ENCODE measurements at places on chromosomes 6 and 20. TPM values are rescaled to one million over a fixed set of nuclear protein-coding genes. Genes with fewer than 3 reads are reported as not detected.

DNA sequence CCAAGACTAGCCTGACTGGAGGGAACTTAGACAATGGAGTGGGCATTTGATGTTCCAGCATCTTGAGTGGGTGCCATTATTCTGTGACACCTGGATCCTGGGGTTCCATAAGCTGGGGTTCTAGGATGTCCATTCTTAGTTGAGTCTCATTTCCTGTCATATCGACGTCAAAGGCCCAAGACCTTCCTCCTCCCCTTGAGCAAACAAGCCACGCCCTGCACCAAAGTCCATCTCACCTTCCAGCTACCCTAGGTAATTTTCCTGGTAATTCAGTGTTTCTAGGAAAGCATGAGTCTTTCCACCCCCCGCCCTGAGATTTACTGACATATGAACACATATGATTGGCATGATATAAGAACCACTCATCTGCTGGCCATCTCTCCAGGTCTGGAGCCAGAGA is at the start of gene TRIM40:
Gene TRIM40, plus strand, starts transcription at position 384 of the 400 bp plus-strand sequence. CDS start 897 bp downstream, outside the sequence.
- DNase-seq, result no peak

DNA sequence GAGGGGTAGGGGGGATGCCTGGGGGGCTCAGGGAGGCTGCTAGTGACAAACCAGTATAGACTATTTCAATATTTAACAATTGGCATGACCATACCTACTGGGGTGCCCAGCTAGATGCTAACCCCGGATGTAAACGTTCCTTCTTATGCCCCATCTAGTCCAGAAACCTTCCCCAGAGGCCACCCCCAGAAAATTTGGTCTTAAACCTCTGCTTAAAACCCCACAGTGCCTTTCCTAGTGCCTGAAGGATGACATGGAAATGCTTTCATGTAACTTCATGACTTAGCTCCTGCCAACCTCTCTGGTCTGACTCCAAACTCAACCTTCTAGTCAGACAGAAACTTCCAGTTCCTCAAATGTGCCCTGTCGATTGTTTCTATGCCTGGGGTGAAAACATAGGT is 52.0 kb downstream of the JPH2 start:
- no peak for DNase-seq

DNA sequence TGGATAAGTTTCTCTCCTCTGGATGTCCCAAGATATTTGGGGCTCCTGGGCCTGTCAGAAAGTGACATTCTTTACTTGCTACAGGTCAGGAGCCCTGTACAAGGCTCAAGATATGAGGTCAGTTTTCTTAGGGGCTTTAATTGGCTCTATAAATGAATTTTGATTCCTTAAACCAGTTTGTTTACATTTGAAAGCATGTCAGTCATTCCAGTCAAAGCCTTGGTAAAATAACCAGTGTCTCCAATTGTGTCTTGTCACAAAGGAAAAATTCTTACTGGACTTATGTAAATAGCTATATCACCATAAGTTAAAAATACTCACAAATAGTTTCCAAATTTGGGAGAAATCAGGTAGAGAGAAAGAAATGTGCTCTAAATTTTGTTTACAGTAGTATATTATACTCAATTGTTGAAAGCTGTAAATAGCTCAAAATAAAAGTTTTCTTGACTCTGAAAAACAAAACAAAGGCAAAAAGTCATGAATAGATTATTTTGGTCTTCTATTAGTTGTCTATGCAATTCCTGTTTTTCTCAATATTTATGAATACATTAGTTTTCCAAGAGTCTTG is 22.9 kb downstream of the RNF182 start:
- no peak for DNase-seq

DNA sequence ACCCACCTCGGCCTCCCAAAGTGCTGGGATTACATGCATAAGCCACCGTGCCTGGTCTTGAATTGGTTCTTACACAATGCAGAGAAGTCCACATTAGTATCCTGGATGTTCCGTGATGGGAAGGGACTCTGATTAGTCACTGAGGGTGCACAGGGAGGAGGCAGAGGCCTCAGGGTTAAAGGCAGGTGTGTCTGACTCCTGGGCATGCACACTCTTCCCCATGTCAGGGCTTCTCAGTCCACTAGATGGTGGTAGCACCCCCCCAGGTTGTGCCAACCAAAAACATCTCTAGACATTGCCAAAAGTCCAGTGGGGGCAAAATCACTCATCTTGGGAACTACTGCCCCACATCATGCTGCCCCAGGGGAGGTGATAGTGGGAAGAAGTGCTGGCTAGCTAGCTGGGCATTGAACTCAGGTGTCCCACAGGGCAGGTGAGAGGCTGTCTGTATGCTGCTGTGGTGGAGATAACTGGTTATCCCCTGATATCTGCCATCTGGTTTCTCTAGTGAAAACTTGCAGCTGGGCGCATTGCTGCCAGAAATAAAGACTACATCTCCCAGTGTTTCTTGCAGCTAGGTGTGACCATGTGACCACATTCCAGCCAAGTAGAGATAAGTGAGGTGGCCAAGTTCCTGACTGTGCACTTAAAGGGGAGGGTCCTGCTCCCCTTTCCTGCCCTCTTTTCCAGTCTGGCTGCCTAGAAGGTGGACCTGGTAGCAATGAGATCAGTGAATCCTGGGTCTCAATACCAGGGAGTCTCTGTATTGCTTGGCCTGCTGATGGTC is 8.4 kb upstream of the NSFL1C start:
- no peak for DNase-seq

DNA sequence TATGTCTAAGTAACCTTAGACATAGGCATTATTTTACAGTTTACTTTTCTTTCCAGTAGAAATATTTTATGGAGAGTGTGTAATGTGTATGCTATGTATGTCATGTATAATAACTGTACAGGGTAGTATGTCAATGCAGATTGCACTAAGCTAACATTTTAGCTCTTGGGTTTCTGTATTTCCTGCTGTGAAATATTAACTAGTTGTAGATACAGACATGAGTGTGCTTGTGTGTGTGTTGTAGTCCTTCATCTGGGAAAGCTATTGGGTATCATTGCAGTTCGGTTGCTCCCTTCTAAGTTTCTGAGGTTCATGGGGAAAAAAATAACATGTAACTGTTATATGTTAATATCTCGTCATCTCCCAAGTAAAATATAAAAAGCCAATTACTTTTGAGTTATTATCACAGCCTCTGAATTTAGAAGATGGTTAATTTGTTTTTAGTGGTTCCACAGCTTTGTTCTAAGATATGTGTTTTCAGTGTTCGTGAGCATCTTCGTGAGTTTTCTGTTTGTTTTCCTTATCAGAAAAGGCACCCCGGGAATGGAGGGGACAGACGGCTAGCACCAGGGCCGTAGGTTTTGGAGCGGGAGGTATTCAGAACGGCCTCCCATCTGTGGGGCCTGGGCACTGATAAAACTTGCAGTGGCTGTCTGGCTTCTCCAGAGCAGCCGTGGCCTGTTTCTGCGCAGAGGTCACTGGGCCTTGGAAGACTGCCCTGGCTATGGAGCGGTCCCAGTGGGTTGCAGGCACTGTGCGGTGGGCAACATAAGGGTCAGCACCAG is 215.0 kb downstream of the ARID1B start:
- no peak for DNase-seq

- no peak for DNase-seq
Observed at GRCh38 chr6:151390851-151391470, 398 bp downstream of the ZBTB2 start.

DNA sequence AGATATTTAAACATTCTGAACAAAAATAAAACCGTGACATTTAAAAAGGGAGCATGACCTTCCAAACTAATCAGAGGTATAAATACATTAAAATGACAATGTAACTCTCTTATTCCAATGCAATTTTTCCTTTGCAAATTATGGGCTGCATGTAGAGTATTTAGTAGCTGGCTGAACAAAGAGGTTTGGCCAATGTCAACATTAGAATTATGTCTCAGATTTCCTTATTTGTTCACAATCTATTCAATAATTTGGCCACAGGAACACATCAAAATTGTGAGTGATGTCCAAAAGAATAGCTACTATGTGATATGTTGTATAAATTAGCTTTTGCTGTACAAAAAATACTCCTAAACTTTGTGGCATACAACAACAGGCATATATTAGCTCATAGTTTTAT is 580.0 kb upstream of the MARCKS start:
- no peak for DNase-seq

GRCh38 chr6:150641398-150642139 is 41.9 kb downstream of the PLEKHG1 start:
- DNase-seq, result no peak

DNA sequence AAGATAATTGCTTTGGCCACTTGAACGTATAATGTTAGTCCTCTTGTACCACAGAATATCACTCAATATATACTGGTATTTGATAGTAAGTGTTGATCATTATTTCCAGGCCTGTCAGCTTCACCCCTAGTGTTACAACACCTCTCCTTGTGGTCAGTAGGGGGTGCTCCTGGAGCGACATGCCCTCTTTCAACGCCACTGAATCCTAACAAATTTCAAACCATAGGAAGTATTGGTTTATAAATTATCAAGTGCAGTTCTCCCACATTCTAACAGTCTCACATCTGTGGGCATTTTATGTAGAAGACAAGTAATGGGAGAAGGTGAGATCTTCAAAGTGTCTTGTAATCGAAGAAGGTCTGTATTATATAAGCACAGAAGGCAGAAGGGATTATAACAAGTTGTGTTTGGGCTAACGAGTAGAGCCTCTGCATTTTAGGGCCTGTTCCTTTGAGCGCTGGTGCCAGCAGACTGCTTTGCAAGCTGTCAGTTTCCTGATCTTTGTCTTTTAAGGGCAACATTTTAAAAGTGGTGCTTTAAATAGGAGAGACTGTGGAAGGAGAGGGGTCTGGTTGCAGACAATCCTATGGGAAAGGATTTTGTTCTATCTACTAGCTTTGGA is 57.1 kb upstream of the CEP162 start:
- no peak for DNase-seq

- DNase-seq, result no peak
Observed at GRCh38 chr20:38158701-38159351, 6.2 kb downstream of the TGM2 start.

DNA sequence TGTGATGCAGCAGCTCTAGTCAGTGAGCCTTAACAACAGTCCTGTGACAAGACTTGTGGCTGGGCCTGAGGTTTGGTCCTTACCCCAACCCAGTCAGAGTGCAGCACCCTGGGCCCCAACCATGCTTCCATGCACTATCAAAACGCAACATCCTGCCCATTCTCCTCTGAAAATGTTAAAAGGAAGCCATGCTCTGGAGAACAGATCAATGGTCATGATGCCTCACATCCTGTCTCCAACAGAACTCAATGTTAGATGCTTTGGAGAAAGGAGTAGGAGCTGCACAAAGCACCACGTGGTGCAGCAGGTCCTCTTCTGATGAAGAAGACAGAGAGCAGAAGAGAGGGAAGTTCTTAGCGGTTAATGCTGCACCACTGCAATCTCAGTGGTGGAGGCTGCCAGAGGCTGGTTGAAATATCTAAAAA is 41.9 kb downstream of the TRAM2 start:
- DNase-seq, result no peak

DNA sequence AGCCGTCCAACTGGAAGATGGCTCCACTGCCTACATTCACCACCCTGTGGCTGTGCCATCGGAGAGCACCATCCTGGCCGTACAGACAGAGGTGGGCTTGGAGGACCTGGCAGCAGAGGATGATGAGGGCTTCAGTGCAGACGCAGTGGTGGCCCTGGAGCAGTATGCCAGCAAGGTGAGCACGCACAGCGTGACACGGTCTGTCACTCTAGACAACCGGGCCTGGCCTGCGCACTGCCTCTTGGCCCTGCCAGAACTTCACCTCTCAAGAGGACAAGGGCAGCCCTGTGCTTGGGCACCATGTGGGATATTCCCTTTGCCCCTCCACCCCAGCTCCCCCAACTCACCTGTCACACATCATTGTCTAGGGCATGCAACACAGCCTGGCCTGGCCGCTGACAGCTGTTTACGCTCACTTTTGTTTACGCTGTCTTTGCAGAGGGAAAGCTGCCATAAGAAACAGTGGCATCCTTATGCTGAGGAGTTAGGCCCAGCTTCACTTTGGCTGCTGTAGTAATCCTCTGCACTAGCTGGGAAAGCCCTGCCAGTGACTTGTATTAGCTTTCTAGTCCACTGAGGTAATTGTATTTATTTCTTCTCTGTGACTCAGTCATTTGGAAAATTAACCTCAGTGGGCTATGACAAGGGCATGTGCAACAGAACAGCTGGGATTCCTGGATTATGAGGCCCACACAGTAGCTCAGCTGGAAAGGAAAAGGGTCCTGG is 9.8 kb upstream of the DEF6 start:
- no peak for DNase-seq

GRCh38 chr6:118748311-118749062 is 97.1 kb upstream of the CEP85L start:
- no peak for DNase-seq

DNA sequence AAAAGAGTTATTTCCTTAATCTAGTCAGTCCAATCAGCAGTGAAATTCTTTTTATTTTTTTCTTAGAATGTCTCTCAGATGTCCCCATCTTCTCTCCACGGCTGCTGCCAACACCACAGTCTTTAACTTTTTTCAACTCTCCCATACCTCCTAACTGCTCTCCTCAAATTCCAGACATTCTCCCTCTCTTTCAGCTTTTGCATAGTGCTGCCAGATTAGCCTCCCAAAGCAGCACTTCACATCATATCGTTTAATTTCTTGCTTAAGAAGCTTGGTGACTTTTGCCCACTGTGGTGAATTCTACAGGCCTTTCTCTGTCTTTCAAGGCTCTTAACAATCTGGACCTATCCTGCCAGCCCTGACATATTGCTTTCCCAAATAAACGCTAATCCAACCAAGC is 233.4 kb downstream of the UST start:
- DNase-seq, result no peak

GRCh38 chr6:112827793-112828192 is 480.7 kb downstream of the RFPL4B start:
- DNase-seq, result no peak

GRCh38 chr6:106533054-106533453 is 96.2 kb downstream of the RTN4IP1 start:
- no peak for DNase-seq

DNA sequence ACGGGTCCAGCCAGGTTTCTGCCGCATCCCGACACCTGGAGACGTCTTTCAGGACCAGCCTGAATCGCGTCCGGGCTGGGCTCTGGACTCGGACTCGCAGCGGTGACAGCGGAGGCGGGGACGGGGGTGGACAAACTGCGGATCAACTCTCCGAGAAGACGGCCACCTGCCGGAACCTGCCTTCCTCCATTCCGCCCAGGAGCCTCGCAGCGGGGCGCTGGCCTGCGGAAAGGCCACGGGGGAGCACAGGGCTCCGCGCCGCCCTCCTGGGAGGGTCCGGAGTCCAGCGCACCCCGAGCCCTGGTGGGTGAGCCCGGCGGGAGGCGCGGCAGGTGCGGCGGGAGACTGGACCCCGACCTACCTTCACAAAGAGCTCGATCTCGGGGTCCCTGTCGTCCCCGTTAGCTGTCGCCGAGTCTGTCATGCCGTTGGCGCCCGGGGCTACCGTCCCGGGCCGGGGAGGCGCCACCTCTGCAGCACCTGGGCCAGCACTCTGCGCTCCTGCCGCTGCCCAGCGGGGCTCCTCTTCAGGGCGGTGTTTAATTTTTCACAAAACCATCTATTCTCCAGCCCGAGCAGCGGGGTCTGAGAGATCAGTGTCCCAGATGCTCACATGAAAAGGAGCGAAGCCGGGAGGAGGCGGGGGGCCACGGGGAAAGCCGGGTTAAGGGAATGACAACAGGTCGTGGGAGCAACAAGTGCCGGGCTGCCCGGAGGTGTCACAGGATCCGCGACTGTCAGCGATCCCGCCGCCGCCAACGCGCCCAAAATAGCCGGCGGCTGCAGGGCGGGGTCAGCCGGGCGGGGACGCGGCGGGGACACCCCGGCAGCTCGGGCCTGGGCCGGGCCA is at the start of gene CLIC5:
Gene CLIC5, minus strand, starts transcription at position 742 of the 850 bp plus-strand sequence. Its CDS starts 318 bp downstream, at position 424.
- no peak for DNase-seq

Gene LHFPL5
- total RNA-seq, result not detected

Gene ENPP5
- 5.2 TPM for total RNA-seq

Gene SLC22A2
- total RNA-seq, result not detected

Gene RIMS4
- total RNA-seq, result 2.4 TPM

Gene SLC17A3
- not detected for total RNA-seq

All from urinary bladder (tissue), 4 donors.